NCI-H1436 (cell line): ENCODE measurements at places on chromosomes 2 and 18.

GRCh38 chr2:7567646-7568045 lies 650.4 kb downstream of the RNF144A start:
- no peak for DNase-seq

DNA sequence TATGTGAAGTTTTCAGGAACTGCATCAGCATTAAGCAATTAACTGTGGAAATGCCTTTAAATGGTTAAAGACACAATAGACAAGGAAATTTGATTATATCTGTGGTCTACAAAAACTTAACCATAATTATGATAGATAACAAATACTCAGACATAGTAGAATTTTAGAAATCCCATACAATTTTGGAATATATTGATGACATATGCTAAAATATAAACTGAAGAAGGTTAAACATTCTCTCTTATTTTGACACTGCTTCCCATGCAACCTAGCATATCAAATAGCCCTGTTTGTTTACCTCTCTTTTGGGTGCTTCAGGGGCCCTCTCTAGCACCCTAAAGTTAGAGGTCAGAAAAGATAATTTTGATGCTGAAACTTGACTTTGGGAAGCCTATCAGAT lies 1274.8 kb upstream of the SLC39A10 start:
- no peak for DNase-seq

DNA sequence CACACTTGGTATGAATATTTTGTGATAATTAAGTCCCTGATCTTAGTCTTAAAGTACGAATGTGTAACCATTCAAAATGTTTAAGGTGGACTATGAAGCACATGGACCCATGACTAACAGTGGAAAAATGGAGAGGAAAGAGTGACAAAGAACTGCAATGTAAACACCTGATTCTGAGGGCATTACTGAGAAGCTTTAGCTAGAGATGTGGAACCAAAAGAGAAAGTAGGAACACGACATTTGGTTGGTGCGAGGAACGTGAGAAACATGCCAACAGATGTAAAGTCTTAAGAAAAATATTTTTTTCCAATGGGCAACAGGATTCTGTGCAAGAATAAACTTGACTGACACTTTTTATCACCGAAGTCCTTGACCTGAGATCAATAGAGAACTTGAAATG lies 1618.6 kb downstream of the DPP10 start:
- DNase-seq = no peak

DNA sequence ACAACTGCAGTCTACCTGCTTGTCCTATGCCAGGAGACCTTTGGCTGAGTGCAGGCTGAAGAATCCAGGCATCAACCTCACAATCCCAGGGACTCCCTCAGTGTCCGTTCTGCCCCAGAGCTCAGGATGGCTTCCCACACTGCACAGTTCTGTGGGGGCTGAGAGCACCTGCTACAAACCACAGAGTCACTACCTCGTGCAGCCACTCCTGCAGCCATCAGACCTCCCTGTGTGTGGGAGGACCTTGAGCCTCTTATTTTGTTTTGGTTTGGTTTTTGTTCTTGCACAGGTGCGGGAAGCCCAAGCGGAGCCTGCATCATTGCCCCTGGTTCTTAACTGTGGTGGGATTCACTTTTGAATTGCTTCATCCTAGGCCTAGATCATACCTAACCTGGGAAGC lies 31.0 kb downstream of the NAT8 start:
- no peak for DNase-seq

DNA sequence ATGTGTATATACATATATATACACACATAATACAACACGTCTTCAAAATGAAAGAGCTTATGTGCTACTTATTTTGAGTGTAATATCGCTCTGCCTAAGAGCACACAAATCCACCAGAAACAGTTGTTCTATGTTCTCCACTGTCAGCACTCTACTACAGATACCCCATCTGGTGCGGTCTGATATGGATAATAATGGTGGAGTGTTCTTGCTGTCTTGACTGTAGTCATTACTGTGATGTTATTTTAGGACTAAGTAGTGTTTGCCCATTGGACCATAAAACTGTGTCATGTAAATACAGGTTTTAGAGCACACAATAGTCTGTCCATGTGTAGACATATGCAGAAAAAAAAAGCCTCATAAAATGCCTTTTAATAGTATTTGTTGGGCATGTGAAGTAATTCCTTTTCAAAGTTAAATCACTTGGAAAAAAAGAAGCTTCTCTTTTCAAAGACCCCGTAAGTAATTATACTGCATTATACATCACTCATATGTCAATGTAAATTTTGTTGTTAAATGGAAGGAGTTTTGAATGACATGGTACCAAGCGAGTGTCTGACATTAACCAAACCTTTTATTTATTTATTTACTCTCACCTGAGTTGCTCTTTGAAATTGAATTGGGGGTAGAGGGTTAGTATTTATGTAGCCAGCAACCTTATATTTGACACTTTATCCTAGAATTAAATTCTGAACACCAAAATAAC lies 1249.2 kb upstream of the ZEB2 start:
- DNase-seq = no peak

- no peak for DNase-seq
These were observed 96.5 kb upstream of the BOD1L2 start for GRCh38 chr18:57050310-57050949.

DNA sequence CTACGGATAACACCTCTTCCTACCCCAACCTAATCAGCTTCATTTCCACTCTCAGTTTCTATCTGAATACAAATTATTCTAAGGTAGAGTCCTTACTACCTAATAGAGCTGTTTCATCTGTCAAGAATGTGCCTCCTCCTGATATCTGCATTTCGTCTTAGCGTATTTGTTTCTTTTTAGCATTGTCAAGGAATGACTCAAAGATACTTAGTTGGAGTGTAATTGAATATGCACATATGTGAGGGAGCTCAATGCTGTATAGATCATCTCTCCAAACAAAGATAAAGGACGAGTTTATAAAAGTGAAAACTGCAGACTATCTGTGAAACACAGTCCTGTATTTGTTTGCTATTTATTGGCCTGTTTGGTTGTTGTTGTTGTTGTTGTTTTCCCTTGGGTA lies 2059.4 kb upstream of the CELF4 start:
- no peak for DNase-seq
